ENCODE measurements at places on chromosomes 16 and 17.

DNA sequence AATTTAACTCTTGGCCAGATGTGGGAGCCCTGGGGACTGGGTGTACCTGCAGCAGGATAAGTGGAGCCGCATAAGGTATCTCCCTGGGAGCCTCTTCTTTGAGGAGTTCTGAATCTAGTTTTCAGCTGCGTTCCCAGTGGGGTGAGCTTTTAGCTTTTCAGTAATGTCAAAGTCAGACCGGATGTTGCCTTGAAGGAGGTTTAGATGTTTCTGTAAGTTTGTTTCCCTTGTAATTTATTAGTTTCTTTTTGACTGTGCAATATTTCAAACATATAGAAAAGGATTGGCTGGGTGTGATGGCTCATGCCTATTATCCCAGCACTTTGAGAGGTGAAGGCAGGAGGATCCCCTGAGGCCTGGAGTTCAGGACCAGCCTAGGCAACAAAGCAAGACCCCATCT, 98.6 kb upstream of the EEF2KMT start:
- no peak for DNase-seq

DNA sequence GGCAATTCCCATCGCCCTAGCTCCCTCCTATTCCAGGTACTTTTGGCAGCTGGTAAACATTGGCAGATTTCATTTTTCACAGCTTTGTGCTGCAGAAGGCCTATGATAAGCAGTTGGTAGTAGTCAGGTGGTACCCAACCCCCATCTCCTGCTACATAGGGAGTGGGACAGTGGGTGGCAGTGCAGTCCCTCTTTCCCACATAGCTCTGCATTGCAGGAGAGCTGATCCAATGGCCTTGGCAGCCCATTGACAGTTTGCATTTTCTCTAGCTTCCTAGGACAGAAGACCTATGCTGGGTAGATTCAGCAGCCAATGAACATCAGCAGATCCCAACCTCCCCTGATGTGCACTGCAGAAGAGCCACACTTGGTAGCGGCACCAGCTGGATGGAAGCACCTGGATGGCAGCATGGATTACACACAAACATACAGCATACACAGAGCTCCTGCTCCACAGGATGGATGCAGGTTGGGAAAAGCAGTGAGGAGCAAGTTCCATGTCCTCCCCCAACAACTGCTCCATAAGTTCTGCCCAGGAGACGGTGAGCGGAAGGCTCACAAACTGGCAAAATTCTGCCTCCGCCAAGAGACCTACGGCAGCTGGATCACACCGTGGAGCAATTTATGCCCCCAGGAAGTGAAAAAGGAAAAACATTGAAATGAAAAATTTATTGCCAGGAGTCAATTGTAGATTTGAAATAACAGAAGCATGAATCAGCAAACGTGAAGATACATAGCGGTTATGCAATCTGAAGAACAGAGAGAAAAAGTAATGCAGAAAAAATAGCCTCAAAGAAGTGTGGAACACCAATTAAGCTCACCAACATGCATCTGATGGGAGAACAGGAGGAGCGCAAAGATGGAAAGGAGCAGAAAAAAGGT, 95.7 kb downstream of the CACNG1 start:
- no peak for DNase-seq

- no peak for DNase-seq
These were observed 9.1 kb upstream of the PHF12 start for GRCh38 chr17:28960256-28961061.

GRCh38 chr16:28324235-28324886, 32.0 kb downstream of the SBK1 start:
- DNase-seq = no peak
